ENCODE measurements at places on chromosomes 5 and 9. TPM values are rescaled to one million over a fixed set of nuclear protein-coding genes. Genes with fewer than 3 reads are reported as not detected.

DNA sequence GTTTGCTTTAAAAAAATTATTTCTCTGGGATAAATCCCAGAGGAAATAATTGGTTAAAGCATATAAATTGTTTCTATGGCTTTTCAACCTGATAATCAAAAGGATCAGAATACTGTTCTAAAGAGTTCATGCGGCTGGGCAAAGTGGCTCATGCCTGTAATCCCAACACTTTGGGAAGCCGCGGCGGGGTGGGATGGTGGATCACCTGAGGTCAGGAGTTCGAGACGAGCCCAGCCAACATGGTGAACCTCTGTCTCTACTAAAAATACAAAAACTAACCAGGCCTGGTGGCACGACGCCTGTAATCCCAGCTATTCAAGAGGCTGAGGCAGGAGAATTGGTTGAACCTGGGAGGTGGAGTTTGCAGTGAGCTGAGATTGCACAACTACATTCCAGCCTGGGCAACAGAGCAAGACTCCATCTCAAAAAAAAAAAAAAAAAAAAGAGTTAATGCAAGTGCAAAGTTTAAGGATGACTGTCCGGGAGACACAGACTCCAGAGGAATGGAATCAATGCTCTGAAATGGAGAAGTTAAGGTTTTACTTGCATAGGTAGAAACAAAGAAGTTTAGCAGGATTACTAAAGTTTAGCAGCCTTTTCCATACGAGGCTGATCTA is 16.6 kb upstream of the GRHPR start:
- DNase-seq: no peak

- no peak for DNase-seq
Observed at GRCh38 chr9:34686732-34687131, 4.3 kb downstream of the CCL19 start.

DNA sequence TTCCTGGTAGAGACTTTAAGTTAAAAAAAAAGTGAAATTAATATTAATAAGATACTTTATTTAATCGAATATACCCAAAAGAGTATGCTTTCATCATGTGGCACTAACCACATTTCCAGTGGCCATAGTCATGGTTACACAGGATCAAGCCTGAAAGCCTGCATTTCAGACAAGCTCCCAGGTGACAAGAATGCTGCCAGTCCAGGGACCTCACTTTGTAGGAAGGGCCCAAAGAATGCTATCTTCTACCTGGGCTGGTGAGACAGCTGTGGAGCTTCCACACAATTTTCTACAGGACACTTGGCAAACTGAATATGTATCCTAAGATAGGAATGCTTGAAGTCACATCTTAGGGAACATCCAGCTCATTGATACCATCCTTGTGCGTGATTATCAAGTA is 203.8 kb downstream of the AUH start:
- no peak for DNase-seq

GRCh38 chr9:5629312-5630080 is 589 bp downstream of the RIC1 start:
- peak; percentile 29 for DNase-seq

- no peak for DNase-seq
Observed at GRCh38 chr5:150516011-150516410, 8.1 kb downstream of the NDST1 start.

DNA sequence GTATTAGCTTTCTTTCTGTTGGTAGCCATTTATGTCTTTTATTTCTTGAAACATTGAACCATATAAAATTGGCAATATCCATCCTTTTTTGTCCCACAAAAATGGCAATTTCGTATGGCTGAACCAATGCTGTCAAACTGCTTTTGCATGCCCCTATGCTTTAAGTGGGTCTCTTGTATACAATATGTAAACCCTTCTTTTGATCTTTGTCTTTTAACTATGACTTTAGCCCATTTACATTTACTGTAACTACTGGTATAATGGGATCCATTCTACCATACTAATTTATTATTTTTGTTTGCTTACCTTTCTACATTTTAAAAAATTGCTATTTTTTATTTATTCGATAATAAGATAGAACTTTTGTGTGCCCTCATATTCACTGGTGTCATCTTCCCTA is 93.4 kb downstream of the TENT4A start:
- no peak for DNase-seq

GRCh38 chr9:127313042-127313560 is 48.5 kb downstream of the GARNL3 start:
- no peak for DNase-seq

DNA sequence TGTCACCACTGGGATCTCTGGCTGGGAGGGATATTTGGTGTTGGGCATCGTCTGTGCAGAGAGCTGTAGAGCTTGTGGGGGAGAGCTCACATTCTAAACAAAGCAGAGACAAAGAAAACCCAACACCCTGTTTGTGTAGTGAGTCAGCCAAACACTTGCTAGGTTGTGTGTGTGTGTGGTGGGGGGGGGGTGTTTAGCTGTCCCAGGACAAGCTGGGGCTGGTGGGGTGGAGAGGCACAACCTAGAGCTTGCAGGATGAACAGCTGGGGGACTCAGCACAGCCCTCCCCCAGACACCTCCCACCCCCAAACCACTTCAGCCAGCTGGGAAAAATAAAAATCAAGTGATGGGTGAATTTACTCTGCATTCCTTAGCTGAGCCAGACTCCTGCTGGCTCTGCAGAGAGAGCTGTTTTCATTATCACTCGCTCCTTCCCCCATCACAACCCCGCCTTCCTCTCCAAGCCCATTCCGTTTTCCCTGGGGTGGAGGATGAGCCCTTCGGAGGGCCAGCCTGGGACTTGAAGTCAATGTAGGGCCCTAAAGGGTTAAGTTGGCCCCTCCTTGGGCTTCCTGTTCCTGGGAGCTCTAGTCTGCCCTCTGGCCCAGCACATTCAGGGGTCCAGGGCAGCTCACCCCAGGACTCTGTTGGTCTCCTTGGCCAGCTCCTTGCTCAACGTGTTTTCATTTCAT is 2.6 kb downstream of the OLFML2A start:
- DNase-seq: no peak

DNA sequence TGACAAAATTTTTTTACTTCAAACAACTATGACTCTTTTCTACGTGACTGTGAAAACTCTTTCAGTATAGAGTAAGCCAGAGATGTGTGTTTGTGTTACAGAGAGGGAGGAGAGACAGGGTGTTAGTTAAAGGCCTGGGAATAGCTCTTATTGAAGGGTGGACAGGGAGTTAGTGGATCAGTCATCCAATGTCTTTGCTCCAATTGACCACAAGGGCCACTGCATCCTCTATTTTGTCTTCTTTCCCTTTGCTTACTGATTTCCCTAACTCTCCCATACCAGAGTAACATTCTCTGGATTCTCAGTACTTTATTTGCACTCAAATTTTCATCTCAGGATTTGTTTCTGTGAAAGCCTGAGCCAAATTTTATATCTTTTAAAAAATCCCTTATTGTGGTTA is 920.3 kb downstream of the CDH18 start:
- no peak for DNase-seq

DNA sequence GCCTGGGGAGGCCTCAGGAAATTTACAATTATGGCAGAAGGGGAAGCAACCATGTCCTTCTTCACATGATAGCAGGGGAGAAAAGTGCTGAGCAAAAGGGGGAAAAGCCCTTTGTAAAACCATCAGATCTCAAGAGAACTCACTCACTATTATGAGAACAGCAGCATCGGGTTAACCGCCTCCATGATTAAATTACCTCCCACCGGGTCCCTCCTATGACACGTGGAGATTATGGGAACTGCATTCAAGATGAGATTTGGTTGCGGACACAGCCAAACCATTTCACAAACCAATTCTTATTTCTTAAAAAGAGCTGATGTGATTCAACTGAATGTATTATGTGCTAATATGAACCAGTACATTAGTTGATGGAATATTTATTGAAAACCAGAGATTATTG is 63.9 kb downstream of the PARP8 start:
- DNase-seq: no peak

GRCh38 chr5:59773294-59773693 is 120.2 kb downstream of the PDE4D start:
- DNase-seq: no peak

- DNase-seq: peak; percentile 56
Observed at GRCh38 chr5:137629646-137630045, 106.2 kb downstream of the KLHL3 start.

- no peak for DNase-seq
Observed at GRCh38 chr5:133222040-133222439, 170.2 kb downstream of the HSPA4 start.

GRCh38 chr5:158406884-158407823 is 548.2 kb upstream of the CLINT1 start:
- no peak for DNase-seq

GRCh38 chr5:144697847-144698262 is 527.2 kb downstream of the KCTD16 start:
- DNase-seq: no peak

The KIAA0825 gene
- 1.2 TPM for total RNA-seq

The ANKRD34B gene
- not detected for total RNA-seq

The SLC2A8 gene
- 0.19 TPM for total RNA-seq

The SUSD3 gene
- total RNA-seq: 64.0 TPM

The CYLC2 gene
- total RNA-seq: not detected

The ZNF483 gene
- 19.4 TPM for total RNA-seq

The PCDHA1 gene
- total RNA-seq: not detected

All from naive thymus-derived CD8-positive, alpha-beta T cell (primary cell).